CD4-positive, alpha-beta T cell treated with Interleukin-10 for 1 hour (primary cell): ENCODE measurements at places on chromosomes 1 and 21.

DNA sequence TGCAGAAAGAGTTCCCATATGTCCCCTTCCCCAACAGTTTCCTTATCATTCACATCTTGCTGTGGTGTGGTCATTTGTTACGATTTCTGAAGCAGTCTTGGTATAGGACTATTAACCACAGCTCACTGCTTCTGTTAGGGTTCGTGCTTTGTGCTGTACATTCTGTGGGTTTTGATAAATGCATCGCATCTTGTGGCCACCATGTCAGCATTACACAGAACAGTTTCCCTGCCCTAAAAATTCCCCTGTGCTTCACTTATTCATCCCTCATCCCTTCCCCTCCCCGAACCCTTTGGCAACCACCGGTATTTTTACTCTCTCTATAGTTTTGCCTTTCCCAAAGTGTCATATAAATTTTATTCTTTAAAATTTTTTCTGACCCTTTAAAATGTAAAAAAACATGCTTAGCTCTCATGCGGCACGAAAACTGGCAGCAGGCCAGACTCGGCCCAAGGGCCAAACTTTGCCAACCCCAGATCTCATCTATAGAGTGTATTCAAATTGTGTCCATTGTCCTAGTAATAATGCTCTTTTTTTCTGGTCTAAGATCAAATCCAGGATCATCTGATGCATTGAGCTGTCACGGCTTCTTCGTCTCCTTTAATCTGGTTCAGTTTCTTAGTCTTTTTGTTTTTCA lies 78.2 kb downstream of the SIM2 start:
- no peak for DNase-seq

DNA sequence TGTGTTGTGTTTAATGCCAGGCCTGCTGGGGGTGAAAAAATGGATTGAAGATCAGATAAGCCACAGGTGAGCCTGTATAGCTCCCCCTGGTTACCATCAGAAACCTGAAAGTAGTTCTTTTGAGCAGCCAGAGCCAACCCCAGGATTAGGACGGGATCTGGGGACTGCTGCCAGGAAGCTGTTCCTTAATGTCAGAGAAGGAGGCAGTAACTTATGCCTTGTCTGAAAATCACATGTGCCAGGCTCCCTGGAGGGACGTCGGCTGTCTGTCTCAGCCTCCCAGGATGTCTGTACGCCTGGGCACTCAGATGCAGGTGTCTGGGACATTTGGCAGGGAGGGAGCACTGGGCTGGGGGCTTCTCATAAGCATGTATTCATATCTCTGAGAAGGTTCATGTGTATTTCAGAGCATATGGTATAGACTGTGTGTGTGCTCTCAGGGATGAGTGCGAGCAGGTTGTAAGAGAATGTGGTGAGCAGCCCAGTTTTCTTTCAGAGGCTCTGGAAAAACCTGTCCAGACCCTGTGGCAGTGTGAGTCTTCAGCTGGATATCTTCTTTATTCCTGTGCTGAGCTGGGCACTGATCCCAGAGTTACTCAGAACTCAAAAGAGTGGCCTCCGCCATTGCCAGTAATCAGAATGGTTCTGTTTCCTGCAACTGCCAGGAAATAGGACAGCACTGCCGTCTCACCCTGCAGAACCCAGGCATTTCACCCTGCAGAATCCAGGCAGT lies 2.8 kb downstream of the FAM43B start:
- no peak for DNase-seq

- no peak for DNase-seq
Measured at GRCh38 chr21:42652527-42653230, 742 bp upstream of the PDE9A start.

DNA sequence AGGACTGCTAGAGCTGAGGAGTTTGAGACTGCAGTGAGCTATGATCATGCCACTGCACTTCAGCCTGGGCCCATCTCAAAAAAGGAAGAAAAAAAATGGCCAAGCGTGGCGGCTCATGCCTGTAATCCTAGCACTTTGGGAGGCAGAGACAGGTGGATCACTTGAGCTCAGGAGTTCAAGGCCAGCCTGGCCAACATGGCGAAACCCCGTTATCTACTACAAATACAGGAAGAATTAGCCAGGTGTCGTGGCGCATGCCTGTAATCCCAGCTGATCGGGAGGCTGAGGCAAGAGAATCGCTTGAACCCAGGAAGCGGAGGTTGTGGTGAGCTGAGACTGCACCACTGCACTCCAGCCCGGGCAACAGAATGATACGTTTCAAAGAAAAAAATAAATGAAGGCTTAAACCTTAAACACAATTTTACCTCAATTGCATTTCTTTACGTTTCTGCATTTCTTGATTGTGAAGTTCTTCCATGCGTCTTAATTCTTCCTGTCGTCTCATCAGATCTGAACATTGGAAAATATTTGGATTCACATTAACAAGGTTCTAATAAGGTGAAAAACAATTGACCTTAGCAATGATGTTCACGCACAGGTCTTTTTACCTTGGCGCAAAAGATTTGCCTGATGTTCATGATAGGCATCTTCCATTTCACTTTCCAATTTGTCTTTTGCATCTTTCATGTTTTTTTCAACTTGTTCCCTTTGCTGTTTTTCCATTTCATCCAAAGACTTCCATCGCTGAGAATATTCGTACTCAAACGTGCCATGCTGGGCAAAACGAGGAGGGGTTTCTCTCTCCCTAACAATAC lies 4.2 kb downstream of the SFPQ start:
- no peak for DNase-seq

- DNase-seq = no peak
Measured at GRCh38 chr1:110475362-110476027, 24.5 kb downstream of the PROK1 start.

- peak; percentile 85 for DNase-seq
Measured at GRCh38 chr1:153749408-153750005, 21.7 kb downstream of the INTS3 start.

GRCh38 chr1:103541431-103541830 lies 15.9 kb downstream of the RNPC3 start:
- no peak for DNase-seq

- DNase-seq = no peak
Measured at GRCh38 chr1:202105571-202106339, 17.0 kb upstream of the GPR37L1 start.

DNA sequence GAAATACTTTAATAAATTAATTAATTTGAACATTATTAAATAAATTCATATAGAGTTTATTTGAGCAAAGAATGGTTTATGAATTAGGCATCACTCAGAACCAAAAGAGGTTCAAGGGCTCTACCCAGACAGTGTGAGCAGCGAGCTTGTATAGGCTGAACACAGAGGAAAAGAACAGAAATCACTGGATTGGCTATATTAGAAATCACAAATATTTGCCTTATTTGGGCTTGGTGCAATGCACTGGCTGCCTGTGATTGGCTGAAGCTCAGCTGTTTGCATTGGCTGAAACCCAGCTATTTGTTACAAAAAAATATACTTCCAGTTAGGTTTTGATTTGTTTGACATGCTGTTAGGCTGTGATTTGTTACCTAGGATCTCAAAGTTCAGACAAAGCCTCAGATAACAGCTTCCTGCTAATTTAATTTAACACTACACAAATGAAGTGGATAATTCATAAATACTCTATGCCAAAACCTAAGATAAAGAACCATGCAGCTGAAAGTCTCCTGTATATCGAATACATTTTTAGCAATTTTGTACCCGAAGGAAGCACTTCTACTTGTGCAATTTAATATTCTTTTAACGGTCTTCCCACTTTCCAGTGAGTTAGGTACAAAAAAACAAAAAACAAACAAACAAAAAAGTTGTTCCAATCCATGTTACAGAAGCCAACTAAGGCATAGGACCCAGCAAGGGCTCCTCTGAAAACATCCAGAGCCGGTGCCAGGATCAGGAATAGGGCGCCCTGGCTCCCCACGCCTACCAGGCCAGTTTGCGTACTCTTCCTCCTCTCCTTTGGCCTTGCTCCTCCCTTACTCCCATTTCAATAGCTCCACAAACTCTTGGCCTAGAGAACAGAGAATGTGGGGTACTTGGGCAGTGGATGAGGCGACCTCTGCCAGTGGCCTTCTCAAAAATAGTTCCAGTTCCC lies 179.1 kb downstream of the DUSP10 start:
- no peak for DNase-seq

DNA sequence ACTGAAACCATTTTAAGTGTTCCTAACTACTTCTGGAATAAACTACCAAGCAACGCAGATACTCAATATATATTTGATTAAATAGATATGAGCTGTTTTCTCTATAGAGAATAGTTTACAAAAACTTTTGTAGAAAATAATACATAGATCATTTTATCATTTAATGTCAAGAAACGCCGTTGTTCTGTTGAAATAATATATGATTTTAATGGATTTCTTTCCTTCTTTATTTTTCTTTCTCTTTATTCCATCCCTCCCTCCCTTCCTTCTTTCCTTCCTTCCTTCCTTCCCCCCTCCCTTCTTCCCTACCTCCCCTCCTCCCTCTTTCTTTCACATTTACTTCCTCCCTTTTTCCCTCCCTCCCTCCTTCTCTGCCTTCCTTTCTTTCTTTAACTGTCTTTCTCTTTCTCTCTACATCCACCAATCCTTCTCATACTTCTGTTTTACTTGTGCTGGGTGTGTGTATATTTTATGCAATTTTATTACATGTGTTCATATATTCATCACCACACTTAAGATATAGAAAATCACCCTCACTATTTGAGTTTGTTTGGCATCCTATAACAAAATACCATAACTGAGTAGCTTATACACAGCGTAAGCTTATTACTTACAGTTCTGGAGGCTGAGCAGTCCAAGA lies 230.9 kb upstream of the BRINP3 start:
- DNase-seq = no peak
